ENCODE measurements at places on chromosomes 16 and 17.

- no peak for DNase-seq
Measured at GRCh38 chr16:53893731-53894435, 189.9 kb downstream of the FTO start.

DNA sequence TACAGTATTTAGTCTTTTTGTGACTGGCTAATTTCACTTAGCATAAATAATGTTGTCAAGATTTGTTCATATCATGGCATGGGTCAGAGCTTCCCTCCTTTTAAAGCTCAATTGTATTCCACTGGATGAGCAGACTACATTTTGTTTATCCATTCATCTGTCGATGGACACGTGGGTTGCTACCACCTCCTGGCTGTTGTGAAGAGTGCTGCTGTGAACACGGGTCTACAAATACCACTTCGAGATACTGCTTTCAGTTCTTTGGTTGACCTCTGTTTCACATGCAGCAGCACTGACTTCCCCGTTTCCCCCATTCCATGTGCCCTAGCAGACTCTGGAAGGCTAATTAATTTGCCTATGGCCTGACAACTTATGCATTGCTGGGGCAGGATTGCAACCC is 285.4 kb downstream of the SHISA9 start:
- no peak for DNase-seq

DNA sequence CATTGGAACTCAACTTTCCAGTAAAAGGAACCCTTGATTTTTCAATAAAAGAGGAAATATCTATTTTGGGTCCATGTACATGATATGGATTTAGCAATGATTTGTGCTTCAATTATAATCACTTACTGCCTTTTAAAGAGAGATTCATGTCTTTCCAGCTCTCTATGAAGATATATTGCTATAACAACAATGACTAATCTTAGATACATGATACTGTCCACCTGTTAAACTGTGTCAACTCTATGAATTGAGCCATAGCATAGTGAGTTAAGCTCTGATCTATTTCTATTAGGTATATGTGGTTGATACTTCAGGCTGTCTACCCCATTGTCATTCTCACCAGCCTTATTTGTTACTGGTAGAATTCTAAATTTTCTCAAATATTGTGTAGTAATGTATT is 15.0 kb upstream of the MPHOSPH6 start:
- no peak for DNase-seq

GRCh38 chr17:57338257-57338914 is 82.1 kb downstream of the MSI2 start:
- no peak for DNase-seq

DNA sequence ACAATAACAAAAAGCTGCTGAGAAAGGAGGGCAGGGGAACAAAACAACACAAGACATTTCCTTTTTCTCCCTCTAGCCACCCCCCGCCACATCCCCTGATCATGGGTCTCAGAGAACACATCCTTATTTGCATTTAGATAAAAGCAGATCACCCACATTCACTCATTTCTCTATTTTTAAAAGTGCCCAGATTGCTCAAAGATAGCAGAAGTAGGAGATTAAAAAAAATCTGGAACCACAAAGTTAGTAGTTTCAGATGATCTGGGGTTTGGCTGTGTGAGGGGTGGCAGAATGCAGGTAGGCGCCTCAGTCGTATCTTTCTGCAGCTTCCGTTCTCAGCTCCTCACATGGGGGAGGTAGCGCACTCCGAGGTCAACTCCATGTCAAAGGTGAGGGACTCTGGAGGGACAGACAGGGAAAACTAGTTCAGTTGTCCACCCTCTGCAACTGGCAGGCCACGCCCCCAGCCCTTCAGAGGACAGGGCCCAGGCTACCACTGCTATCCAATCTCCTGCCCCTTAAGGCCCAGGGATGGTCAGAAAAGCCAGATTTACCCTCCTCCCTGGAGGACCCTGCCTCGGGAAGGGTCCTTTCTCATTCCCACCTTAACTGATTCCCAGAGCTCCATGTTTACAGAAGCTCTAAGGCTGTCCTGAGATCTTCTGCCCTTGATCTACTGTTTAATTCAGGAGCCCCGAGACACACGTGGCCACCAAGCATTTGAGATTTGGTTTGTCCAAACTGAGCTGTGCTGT is 27.3 kb downstream of the STAT5A start:
- no peak for DNase-seq

DNA sequence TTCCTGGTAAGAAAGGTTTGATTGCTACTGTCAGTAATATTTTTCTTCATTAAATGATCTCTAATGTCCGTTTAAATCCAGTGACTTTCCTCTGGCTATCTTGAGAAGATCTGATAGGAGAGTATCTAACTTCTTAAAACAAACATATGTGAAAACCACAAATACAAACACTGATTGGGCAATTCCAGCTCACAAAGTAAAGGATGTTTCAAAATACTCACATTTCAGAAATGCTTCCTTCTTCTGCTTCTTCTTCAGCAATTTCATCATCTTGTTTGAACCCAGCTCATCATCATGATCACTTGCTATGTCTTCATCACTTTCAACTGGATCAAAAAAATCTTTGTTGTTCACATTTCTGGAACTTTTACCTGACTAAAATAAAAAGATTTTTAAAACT is 64.3 kb upstream of the RBL2 start:
- no peak for DNase-seq

GRCh38 chr16:89173174-89173921 is 1.8 kb downstream of the CDH15 start:
- DNase-seq = no peak

DNA sequence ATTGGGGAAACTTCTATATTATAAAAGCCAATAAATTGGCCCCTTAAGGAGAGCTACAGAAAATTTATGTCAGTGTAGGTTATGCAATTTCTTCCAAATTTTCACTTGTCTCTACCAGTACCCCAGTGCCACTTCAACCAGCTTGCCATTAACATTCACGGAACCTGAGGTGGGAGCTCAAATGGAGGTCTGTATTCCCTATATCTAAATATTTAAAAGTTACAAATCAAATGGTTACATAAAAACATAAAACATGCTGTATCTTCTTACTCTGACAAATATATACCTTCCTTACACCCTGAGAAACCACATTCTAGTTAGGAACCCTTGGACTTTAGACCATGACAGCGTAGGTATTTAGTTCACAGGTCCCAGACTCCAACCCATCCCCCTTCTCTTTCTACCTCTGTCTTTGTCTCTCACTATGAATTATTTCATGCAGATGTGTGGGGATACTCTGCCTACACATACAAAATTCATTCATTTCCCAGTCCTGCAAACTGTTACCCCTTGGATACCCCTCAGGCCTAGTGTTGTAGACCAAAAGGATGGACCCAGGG is 127.8 kb upstream of the PMFBP1 start:
- DNase-seq = no peak

GRCh38 chr16:53852678-53853077 is 148.7 kb downstream of the FTO start:
- DNase-seq = no peak

GRCh38 chr16:4510131-4510530 is 28.4 kb downstream of the CDIP1 start:
- no peak for DNase-seq

DNA sequence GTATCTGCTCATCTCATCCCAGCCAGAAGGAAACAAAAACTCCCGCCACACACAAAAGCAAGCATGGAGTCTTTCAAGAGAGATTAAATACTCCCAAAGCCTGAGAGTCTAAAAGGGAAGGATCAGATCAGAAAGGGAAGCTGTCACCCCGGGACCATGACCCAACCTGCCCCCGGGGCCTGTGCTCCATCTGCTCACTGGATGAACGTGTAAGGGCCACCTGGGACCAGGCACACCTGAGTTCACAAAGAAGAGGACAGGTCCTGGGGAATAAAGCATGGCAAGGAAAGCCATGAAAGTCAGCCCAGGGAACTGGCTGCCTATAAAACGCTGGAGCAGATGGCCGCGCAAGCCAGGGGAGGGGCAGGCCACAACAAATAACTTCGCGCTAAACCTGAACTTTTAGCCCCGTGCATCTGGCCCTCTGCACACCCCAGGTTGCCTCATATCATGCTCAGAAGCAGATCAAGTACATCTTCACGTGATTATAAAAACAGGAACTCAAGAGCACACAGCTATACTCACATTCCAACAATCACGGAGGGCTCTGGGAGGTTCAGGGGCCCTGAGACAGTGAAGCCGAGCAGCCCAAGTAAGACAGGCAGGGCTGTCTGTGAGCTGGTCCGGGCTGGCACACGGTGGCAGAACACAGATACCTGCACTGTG is 3.4 kb downstream of the TMEM11 start:
- no peak for DNase-seq

GRCh38 chr17:61466246-61466645 is 14.0 kb downstream of the TBX4 start:
- no peak for DNase-seq

GRCh38 chr16:87580855-87581261 is 21.4 kb upstream of the JPH3 start:
- DNase-seq = no peak

Data from stimulated activated CD4-positive, alpha-beta T cell treated with anti-CD3 and anti-CD28 coated beads, TNF-alpha, amount 100 ng/mL, for 1 hour (primary cell).